ENCODE measurements at places on chromosomes 4 and X.

GRCh38 chr4:182494103-182494502 is 250.9 kb downstream of the TENM3 start:
- no peak for DNase-seq

DNA sequence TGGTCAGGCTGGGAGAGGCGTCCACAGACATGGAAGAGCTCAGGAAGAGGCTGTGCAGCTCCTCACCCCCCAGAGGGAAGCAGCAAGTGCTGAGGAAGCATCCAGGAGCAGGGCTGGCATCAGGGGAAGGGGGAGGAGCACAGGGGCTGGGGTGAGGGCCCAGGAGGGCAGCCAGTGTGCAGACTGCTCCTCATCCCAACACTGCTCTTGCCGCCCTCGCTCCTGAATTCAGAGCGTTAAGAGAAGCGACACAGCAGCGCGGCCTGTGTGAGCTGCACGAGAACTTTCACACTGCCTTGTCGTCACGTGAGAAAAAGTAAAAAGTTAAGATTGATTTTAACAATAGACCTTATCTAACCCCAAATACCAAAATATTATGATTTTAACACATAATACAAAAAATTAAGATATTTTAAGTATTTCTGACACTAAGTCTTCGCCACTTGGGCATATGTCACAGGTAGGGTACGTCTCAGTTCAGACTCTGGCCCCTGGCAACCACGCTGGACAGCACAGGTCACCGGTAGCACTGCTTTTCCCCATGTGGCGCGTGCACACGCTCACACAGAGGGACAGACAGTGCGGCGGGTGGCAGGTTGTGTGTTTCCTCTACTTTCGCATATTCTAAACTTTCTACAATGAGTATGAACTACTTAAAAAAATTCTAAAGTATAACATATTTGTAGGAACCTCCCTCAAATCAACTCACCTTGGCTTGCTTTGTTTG is 19.7 kb downstream of the NOP14 start:
- no peak for DNase-seq

DNA sequence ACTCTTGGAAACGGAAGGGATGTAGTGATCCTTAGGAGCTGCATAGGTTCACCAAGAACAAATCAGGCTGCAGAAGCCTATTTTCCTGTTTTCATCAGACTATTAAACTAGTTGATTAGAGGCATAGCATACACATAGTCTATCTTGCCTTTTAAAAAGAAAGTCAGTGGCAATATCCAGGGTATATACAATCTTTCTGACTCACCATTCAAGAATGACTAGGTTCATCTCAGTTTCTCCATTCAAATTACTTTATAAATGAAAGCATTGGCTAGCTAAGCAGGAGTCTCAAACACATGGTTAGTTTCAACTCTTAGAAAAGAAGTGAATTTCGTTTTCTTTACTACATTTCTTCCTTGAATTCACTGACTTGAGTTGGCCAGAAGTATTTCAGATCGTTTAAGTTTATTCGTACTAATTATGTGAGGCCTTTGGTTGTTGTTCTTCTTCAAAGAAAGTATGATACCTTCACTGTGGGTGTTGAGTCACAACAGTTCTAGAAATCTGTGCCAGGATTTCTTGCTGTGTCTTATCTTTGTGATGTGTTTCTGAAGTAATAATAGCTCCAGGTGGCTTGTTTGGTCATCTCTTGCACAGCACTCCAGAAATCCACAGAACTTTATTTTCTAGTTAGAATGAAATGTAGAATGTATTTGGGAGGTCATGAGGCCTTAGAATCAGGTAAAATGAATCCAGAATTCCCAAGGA is 88.2 kb downstream of the AWAT2 start:
- DNase-seq: no peak

GRCh38 chrX:123731987-123732669 is 724 bp downstream of the THOC2 start:
- no peak for DNase-seq

- peak; percentile 72 for DNase-seq
Measured at GRCh38 chrX:149829751-149830191, 48.0 kb downstream of the MAGEA9 start.

All from CD4-positive, alpha-beta T cell treated with Interleukin-17A for 1 hour (primary cell).